Femur (tissue), 1 donor: ENCODE measurements at places on chromosomes 4 and X.

DNA sequence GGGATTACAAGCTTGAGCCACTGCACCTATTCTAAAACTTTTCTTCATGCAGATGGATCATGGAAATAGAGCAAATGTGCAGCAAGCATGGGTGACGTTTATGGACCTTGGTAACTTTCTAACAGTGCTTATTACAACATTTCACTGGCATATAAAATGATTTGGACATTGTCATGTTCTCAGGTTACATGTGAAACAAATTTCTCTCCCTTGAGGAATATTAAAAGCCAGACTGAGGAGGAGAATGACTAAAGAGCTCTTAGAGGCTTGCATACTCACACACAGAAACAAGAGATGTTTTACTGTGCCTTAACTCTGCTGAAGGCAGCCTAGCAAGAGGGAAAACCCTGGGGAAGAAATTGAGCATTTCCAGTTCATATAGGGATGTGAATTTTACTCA is 38.6 kb upstream of the GPR101 start:
- DNase-seq = no peak

DNA sequence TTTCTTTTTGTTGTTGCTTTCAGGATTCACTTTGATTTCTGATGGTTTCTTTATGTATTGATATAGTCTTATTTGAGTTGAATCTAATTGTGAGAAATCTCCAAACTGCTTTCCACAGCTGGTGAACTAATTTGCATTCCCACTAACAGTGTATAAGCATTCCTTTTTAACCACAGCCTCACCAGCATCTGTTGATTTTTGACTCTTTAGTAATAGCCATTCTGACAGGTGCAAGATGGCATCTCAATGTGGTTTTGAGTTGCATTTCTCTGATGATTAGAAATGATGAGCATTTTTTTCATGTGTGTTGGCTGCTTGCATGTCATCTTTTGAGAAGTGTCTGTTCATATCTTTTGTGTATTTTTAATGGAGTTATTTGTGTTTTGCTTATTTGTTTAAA is 1023.1 kb downstream of the SH3BGRL start:
- no peak for DNase-seq

DNA sequence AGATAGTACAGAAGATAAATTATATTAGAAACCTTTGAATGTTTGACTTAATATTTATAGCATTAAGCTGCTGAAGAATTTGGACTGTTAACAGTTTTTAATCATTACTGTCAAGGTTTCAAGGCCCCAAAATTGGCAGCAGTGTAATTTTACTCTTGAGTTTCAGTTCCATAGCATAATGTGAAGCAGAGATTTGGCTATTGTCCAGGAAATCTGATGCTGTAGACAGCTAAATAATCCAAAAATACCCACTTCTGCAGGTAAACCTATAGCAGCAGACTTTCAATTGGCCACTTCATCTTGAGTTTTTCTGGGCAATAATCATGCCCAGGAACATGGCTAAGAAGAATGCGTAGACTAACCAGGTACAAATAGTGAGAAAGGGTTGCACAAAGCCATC is 85.0 kb downstream of the RCHY1 start:
- no peak for DNase-seq

GRCh38 chrX:7993873-7994272 is 66.7 kb upstream of the PNPLA4 start:
- no peak for DNase-seq

GRCh38 chrX:8913655-8914409 is 112.6 kb upstream of the FAM9A start:
- peak; percentile 85 for DNase-seq

- DNase-seq = no peak
Measured at GRCh38 chr4:112847045-112847444, 202.4 kb upstream of the ANK2 start.

DNA sequence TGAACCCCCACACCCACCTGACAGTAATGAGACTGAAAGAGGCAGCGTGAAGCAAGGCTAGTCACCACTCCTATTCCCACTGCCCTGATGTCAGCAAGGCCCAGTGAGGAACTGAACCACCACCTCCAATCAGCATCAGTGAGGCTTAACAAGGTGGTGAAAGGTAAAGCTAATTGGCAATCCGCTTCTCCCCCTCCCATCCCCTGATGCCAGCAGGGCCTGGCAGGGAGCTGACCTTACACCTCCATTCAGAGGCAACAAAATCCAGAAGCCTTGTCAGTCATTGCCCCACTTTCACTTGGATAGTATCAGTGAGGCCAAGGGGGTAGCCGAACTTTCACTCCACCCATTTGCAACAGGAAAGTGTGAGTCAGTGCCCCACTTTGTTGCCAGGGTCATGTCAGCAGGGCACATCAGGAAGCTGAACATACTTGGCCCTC is 60.8 kb downstream of the AWAT2 start:
- DNase-seq = no peak
